ENCODE measurements at places on chromosomes 11 and 22. TPM values are rescaled to one million over a fixed set of nuclear protein-coding genes. Genes with fewer than 3 reads are reported as not detected.

The FOSL1 gene
- total RNA-seq, result 33.7 TPM

DNA sequence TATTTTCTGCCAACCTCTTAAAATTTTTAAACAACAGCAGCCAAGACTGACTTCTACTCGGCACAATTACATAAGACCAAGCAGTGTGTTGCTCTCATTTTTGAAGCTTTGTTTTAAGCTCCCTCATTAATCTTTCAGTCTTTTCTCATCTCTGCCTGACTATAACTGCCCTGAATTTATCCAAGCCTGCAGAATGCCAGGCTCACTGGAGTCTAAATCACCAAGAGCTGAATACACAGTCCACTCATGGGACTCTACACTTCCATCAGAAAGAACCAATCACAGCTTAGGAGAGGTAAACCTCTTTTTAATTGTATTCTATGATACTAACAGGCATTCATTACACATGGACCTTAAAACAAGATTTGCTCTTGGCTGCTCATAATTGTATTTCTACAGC, 178.7 kb downstream of the CADM1 start:
- no peak overlapping the region for H3K27ac ChIP-seq
- no peak for DNase-seq
- no peaks in the 10 kb centered on the region for H3K27me3 ChIP-seq
- no peaks in the 10 kb centered on the region for H3K36me3 ChIP-seq
- no peak overlapping the region for H3K4me3 ChIP-seq

GRCh38 chr11:66670816-66671215, 6.9 kb downstream of the RBM4B start:
- H3K27me3 ChIP-seq, result no peaks in the 10 kb centered on the region
- peaks cover 31% of the 10 kb centered on the region for H3K36me3 ChIP-seq
- H3K4me3 ChIP-seq, result no peak overlapping the region

GRCh38 chr22:29093501-29094300, 20.9 kb downstream of the KREMEN1 start:
- DNase-seq, result no peak
- no peaks in the 10 kb centered on the region for H3K36me3 ChIP-seq
- no peak overlapping the region for H3K4me3 ChIP-seq
- H3K4me1 ChIP-seq, result peaks cover 4% of the 10 kb centered on the region
- no peaks in the 10 kb centered on the region for H3K27me3 ChIP-seq
- no peak overlapping the region for H3K27ac ChIP-seq

GRCh38 chr11:15617126-15617525, 502.4 kb downstream of the INSC start:
- H3K36me3 ChIP-seq, result no peaks in the 10 kb centered on the region
- DNase-seq, result no peak
- H3K27me3 ChIP-seq, result no peaks in the 10 kb centered on the region
- H3K27ac ChIP-seq, result no peak overlapping the region

DNA sequence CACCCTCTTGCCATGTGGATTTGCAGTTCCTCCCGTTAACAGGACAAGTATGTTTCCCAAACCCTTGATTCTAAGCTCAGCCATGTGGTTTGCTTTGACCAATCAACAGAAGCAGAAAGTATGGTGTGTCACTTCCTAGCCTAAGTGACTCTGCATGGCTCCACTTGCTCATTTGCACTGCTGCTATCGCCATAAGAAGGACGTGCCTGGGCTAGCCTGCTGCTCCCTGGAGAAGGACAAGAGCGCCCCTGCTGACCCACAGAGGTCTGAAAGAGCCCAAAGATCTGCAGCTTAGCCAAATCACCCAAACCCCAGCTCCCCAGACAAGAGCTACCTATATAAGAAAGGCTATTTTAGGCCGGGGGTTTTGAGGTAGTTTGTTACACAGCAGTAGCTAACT, 18.0 kb downstream of the TBRG1 start:
- no peak overlapping the region for H3K4me3 ChIP-seq
- H3K27me3 ChIP-seq, result no peaks in the 10 kb centered on the region
- peaks cover 3% of the 10 kb centered on the region for H3K4me1 ChIP-seq
- no peak overlapping the region for H3K27ac ChIP-seq
- DNase-seq, result peak; percentile 74
- H3K36me3 ChIP-seq, result peaks cover 16% of the 10 kb centered on the region

- no peaks in the 10 kb centered on the region for H3K4me1 ChIP-seq
- no peaks in the 10 kb centered on the region for H3K27me3 ChIP-seq
- no peak for DNase-seq
- H3K27ac ChIP-seq, result no peak overlapping the region
These were observed 83.1 kb upstream of the GDPD4 start for GRCh38 chr11:77384571-77384970.

The TBX10 gene
- not detected for total RNA-seq

Data from H9 (cell line).